Stimulated activated CD8-positive, alpha-beta memory T cell treated with anti-CD3 and anti-CD28 coated beads, Interleukin-2, amount 100 ng/mL, for 1 hour (primary cell): ENCODE measurements at places on chromosomes 16 and 17.
A peak's percentile ranks its signal among the peaks of the same experiment; 100 is the strongest.

- DNase-seq = no peak
Measured at GRCh38 chr17:74635418-74635817, 11.9 kb upstream of the CD300E start.

- DNase-seq = peak; percentile 19
Measured at GRCh38 chr16:84718-85406, 6.8 kb downstream of the MPG start.

DNA sequence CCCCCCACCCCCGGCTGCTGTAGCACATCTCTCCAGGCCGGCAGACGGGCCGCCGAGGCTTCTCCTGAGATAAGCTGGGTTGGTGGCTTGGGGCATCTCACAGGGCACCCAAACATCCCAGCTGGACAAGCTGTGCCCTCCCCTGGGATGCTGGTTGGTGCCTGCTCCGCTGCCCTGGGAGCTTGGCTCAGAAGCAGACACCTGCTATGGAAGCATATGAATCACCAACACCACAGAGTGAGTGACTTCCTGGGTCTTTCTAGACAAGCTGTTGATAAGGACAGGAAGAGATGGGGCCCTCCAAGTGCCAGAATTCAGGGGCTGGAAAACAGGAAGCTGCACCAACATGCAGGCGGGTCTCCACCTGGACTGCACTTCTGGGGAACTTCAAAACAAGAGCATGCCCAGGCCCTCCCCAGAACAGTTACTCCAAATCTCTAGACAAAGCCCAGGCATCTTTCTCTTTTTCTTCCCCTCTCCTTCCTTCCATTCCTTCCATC is 13.7 kb downstream of the C16orf95 start:
- no peak for DNase-seq

DNA sequence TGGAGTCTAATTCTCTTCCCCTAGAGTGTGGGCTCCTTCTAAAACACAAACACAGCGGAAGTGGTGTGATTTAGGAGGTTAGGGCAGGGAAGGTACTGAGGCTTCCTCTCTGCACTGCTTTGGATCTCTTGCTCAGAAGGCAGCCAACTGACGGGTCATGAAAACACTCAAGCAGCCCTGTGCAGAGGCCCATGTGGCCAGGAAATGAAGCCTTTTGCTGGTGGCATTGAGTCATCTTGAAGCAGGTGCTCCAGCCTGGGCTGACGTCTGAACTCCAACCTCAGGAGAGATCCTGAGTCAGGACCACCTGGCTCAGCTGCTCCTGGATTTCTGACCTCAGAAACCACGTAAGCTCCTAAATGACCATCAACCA is 72.9 kb downstream of the MRM1 start:
- DNase-seq = no peak

GRCh38 chr17:74601944-74602572 is 10.0 kb upstream of the CD300LD start:
- DNase-seq = no peak

DNA sequence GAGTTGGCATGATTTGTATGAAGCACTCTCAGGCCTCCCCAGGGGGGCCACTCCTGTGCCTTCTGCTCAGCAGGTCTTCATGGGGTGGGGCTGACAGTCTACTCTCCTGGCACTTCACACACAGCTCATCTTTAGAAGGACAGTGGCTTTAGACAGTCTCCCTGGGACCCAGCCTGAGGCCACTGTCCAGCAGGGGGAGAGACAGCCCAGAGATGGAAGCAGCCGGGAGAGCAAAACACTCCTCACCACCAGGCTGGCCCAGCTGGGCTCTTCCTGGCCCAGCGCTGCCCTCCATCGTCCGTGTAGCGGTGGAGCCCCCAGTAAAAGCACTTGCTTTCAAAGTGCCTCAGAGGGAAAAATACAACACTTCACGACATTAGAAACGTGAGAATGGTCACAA is 62.0 kb upstream of the CRHR1 start:
- no peak for DNase-seq

DNA sequence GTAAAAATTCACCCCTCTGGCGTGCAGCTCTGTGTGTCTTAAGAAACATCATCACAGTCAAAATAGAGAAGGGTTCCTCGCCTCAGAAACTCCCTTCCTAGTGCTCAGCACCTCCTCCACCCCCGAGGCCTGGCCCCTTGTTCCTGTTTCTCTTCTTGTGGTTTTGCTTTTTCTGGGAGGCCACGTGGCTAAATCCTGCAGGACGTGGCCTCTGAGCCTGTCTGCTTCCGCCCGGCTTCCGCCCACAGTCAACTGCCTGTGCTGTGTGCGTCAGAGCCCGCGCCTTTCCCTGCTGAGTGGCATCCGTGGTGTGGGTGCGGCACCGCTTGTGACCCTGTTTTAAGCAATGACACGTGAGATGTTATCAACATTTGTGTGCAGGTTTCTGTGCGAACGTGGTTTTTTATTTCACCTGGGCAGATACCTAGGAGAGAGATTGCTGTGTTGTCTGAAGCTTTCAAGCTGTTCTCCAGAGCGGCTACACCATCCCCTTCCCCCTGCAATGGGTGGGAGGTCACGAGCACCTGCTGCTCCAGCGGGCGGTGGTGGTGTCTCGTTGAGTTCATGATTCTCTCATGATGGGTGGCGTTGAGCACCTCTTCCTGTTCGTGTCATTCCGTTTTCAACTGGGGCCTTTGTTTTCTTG is 21.7 kb downstream of the ACSF3 start:
- peak; percentile 64 for DNase-seq

GRCh38 chr16:17371299-17371698 is 99.5 kb downstream of the XYLT1 start:
- no peak for DNase-seq

- DNase-seq = no peak
Measured at GRCh38 chr17:14072881-14073280, 3.6 kb downstream of the COX10 start.

GRCh38 chr16:74868501-74868900 is 93.9 kb upstream of the FA2H start:
- no peak for DNase-seq

DNA sequence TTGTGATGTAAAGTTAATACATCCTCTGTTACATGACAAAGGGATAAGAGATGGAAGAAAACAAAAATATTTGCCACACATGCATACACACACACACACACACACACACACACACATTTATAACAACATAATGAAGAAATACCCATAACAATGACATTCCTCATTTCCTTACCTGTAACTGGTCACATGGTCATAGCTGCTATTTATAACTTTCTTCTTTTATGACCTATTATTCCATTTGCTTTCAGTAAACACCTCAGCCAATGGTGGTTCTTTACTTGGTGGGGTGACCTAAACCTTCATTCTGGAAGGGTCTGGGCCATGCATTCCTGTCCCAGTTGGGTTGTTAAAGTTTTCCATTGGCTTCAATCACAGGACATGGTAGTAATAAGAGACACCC is 5.3 kb downstream of the MT2A start:
- DNase-seq = no peak
